ENCODE measurements at places on chromosomes 12 and 14.

DNA sequence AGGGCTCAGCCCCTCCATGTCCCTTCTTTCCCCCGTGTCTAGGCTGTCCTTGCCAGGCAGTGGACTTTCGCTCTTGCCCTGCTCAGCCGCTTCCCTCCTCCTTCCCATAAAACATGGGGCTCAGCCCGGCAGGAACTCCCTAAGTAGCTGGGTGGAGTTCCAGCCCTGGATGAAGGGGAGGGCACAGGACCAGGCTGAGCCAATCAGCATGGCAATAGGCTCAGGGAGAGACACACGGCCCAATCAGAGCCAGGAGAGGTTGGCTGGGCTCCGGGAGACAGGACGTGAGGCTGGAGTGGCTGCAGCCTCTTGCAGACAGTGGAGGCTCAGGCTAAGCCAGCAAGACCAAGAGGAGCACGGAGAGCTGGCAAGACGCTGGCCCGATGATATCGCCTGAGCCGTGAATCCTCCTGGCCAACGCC, 54.3 kb downstream of the GALNT9 start:
- peak; percentile 72 for DNase-seq

GRCh38 chr12:93902736-93903562, 225.8 kb downstream of the CRADD start:
- no peak for DNase-seq

DNA sequence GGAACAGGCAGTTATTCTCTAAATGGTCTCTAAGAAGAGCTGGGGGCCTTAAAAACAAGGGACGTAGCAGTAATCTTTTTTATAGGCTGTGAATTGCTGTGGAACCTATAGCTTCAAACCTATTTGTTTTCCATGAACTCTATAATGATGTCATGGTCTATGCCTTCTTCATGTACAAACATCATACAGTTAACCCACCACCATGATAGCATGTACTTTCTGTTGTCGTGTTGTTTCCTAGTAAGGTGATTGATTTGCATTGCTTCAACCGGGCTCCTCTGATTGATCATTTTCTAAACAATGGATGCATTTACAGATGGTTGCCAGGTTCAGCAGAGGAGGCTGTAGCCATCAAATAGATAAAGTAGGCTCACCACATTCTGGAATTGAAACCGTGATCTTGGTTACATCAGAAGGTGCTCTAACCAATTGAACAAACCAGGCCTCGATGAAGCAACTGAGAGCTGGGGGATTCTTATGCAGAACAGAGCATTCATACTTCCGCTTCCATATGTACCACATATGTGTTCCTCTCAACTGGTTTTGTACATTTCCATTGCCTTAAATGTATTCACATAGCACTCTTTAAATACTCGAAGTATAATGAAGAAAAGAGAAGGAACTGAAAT, 25.6 kb upstream of the PCNX1 start:
- DNase-seq, result no peak

DNA sequence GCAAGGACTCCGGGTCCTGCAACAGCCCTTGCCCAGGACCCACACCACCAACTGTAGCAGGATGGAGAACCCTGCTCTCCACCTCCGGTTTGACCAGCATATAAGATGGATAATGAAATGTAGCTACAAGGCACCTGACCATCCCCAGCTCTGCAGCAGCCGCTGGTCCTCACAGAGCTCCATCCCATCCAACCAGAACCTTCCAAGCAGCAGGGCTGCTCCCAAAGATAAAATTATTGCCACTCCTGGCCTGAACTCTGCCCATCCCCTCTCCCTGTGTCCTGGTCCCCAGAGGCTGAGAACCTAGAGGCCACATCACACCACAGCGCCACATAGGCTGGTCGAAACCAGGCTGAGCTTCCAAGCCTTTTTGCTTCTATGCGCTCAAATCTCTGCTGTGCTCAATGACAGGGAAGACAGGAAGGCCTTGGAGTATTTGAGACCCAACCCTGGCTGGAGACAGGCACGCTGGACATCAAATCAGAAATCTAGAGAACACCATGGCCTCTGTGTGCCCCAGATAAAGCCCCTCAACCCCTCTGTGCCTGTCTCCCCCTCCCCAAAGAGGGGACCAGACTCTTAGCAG, 4.2 kb downstream of the CDK2AP1 start:
- DNase-seq, result no peak

GRCh38 chr12:96152164-96152563, 42.0 kb upstream of the ELK3 start:
- DNase-seq, result no peak

DNA sequence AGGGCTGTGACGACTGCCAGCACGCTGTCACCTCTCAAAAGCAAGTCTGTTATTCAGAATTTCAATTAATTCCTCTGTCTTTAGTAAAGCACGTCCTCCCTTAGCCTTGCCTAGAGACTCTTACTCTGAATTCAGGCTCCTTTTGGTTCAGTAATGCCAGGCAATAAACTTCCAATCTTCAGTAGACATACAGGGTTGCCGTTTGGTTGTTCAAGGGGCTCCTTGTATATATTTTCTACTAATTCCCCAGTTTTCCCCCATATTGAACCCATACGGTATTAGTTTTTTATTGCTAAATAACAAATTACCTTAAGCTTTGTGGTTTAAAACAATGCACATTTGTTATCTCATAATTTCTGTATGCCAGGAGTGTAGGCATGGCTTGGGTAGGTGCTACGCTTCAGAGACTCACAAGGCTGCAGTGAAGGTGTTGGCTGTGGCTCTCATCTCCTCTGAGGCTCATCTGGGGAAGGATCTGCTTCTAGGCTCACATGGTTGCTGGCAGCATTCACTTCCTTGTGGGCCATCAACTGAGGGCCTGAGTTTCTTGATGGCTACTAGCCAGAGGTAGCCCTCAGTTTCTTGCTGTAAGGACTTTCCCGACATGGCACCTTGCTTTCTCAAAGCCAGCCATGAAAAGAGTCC, 7.3 kb upstream of the CLECL1 start:
- DNase-seq, result no peak

- DNase-seq, result no peak
Observed at GRCh38 chr12:12461923-12462315, 100.7 kb downstream of the DUSP16 start.

- DNase-seq, result no peak
Observed at GRCh38 chr14:99472937-99473336, 7.7 kb downstream of the SETD3 start.

DNA sequence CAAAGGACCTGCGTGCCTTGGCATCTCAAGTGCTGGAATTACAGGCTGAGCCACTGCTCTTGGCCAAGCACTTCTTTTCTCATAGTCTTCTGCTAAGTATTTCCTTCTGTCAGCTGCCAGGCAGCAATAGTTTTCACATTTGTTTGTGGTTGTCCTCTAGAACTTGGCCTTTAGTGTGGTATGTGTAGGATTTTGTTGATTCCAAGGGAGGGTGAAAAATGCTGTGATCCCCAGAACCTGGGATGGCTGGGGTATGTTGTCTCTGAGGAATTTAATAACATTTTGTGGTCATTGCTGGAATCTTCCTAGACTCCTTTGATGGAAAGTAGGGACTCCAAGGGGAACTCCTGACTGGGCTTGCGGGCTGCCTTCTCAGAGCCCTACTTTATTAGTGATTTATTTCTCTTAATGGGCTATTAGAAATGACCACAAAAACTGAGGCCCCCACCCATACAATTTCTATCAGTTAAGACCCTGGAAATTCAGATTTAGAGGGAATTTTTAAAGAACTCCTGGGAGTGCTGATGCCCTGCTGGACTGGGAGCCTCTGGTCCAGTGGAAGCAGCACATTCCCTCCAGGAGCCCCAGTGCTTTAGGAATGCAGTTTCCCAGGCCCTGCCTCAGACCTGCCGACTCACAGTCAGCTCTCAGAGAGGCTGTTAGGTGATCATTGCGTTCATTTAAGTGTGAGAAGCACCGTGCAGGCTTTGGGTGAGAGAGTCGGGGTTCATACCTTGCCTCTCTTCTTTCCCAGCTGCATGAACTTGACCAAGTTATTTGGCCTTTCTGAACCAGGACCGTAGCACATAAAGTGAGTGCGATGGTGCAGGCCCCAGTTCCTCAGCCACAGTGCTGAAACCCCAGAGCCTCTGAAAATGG, 22.7 kb downstream of the TRAF3 start:
- no peak for DNase-seq
